NCI-H187 treated with DMSO at 0.1 percent for 48 hours (cell line): ENCODE measurements at places on chromosomes 6 and 20.

DNA sequence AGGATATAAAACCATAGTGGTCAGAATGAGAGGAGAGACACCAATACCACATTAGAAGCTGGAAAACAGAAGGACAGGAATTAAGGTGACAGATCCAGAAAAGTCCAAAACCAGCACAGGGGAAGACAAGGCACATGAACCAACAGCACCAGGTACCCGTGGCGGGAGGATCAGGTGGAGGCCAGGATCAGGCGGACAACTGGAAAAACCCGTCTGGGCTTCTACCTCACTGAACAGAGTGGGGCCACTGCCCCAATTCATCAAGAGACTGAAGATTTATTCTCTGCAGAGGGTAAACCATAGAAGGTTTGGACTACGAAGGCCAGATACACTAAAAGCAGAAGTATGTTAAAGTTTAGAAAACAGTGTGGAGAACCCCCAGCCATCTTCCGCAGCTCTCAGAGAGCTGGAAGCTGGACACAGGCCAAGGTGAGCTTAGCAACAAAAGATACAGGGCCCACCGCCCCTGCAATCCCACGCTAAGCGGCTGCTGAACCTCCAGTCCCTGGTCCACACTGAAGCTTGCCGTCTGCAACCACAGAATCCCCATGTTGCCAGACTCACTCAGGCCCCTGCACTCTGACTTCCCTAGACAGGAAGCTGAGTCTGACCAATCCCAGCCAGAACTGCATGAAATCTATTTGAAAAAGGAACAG lies 29.9 kb downstream of the ABHD12 start:
- DNase-seq, result no peak

GRCh38 chr6:139932671-139933070 lies 558.2 kb upstream of the CITED2 start:
- DNase-seq, result no peak

DNA sequence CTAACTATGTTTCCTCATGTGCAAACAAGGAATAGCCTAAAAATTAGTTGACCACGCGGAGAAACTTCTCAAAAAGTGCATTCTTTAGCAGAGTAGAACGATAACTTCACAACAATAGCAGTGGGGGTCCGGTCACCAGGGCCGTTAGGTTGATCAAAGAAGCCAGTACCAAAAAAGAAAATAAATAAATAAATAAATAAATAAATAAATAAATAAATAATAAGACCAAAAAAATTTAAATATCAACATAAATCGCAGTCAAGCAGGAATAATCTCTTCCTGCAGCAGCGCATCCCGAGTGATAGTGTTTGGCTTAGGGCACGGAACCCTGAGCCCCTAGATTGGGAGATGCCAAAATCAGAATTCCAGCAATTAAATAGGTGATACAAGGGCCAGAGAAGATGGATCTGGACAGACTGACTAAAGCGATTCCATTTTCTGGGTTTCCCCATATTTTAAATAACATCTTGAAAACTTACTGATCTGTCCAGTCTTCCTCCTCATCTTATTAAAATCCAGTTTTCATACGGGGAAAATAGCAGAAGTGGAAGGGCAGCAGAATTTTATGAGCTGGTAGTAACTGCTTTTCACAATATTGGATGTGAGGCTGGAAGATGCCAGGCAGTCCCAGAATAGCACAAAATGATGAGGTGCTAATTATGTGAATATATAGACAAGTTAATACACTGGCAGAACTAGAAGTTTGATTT lies 4.4 kb upstream of the OLIG3 start:
- no peak for DNase-seq

GRCh38 chr6:11785415-11785773 lies 6.8 kb upstream of the ADTRP start:
- no peak for DNase-seq

GRCh38 chr6:106199331-106199730 lies 113.2 kb downstream of the PRDM1 start:
- DNase-seq, result no peak

GRCh38 chr6:26493258-26493657 lies 6.8 kb upstream of the BTN1A1 start:
- DNase-seq, result no peak

GRCh38 chr6:15166121-15166520 lies 79.7 kb upstream of the JARID2 start:
- no peak for DNase-seq

DNA sequence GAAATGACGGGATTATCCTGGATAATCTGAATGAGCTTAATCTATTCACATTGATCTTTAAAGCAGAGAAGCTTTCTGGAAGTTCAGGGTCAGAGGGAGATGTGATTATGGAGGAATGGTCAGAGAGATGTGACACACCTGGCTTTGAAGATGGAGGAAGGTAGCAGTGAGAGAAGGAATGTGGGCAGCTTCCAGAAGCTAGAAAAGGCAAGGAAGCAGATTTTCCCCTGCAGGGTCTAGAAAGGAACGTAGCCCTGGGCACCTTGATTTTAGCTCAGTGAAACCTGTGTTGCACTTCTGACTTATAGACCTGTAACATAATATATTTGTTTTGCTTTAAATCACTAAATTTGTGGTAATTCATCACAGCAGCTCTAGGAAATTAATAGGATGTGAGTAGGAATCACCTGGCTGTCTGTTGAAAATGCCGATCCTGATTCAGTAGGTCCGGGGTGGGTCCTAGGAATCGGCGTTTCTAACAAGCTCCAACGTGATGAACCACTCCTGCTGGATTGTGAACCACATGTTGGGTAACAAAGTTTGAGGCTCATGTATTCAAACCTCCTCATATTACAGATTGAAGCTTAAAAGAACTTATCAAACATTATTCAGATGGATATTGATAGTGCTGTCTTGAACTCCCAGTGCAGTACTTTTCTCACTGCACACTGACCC lies 157.0 kb downstream of the GJA1 start:
- DNase-seq, result no peak

DNA sequence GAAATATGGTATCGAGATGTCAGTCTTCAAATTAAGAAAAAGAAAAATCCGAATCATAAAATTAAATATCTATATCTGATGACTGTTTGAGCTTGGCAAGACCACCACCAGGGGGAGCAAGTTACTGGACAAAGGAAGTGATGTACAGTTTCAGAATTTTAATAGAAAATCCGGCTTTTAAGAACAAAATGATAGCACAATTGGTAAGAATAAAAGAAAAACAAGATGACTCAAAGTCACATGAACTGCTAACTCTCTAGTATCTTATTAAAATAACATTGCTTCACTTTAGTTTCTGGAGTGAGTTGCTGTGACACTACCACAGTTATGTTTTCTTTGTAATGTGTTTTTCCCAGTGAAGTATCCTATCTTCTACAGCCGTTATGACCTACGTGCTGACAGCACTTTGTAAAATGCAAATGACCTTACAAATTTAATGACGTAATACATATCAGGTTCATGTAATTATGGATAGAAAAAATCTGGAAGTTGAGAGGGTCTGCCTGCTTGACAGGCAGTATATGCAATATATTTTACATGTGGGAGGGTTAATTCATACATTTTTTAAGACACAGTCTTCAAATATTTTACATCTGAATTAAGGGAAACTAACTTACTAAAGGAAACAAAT lies 405.3 kb upstream of the HS3ST5 start:
- DNase-seq, result no peak

- no peak for DNase-seq
These were observed 169.4 kb downstream of the TMEM200A start for GRCh38 chr6:130535242-130535641.

DNA sequence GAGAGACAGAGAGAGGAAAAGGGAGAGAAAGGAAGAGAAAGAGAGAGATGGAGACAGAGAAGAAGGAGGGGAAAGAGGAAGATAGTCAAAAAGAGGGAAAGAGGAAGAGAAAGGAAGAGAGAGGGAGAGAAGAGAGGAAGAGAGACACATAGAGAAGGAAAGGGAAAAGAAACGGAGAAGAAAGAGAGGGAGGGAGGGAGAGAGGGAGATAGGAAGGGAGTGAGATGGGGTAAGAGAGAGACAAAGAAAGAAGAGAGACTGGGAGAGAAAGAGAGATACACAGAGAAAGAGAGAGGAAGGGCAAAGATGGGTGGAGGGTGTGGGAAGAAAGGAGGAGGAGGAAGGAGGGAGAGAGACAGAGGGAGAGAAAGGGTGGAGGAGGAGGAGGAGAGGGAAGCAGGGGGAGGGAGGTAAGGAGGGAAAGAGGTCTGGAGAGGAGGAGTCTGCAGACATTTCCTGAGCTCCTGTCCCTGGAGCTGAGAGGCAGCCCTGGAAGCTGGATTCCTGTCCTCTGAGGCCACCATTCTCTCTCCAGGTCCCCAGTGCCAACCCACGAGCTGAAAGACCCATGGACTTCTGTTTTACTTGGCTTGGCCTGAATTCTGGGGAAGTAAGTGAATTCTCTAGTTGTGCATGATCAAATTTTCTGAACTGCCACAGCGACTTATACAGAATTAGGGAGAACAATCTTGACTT lies 9.9 kb downstream of the FOXF2 start:
- no peak for DNase-seq

DNA sequence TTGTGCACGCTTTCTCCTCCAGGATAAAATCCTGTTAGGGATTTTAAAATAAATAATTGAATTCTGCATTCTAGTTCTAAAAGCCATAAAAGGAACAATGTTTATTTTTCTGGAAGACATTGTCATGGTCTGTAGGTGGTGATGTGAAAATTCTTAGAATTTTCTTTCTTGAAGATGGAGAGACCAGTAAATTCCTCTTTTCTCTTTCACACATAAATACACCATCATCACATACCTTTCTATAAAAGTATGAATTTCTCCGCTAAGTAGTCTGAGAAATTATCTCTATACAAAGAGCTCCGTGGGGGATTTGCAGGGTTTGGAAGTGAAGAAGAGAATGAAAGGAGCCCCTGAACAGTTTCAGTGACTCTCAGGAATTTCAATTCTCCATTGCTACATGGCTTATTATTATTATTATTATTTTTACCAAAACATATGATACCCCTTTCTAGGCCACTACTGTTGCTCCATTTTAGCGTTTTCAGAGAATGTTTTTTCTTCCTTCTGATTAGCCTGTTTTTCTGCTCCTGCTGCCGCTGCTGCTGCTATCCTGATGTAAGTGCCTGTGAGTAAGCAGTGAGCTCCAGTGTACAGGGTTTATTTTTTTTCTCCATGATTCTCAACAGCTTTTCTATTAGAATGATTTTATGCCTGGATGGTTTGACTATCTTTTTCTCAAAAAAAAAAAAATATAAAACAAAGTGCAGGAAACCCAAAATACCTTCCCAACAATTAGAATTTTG lies 145.8 kb downstream of the SAMD5 start:
- no peak for DNase-seq

DNA sequence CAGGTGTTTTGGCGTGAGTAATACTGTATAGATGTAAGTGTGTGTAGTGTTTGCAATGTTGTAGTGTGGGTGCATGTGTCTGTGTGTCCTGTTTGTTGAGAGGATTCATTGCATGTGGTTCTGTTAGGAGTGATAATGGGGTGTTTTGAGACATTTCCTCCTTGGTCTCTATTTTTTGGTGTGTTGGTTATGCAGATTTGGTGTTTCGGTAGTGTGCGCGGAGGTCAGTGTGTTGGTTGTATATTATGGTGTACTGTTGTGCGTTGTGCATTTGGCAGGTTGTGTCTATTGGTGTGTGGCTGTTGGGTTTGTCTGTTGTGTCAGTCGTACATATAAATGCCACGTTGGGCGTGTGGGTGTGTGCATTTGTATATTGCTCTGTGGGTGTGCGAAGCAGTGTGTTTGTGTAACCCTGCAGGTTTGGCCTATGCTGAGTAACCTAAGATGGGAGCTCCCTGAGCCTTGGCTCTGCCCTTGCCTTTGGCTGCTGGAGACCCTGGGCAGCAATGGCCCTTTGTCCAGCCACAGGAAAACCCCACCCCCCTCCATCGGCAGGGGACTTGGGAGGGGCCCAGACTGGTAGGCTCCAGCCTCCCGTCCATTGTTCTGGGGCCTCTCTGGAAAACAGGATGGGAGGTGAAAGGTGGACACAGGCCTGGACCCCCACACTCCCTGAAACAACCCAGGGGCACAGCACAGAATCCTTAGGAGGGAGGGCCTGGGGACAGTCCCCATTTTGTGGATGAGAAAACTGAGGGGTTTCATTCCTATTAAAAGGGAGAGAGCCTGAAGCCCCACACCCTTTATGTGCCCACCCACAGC lies 10.3 kb upstream of the ID1 start:
- no peak for DNase-seq

GRCh38 chr6:155004576-155005372 lies 9.7 kb downstream of the TIAM2 start:
- DNase-seq, result no peak

DNA sequence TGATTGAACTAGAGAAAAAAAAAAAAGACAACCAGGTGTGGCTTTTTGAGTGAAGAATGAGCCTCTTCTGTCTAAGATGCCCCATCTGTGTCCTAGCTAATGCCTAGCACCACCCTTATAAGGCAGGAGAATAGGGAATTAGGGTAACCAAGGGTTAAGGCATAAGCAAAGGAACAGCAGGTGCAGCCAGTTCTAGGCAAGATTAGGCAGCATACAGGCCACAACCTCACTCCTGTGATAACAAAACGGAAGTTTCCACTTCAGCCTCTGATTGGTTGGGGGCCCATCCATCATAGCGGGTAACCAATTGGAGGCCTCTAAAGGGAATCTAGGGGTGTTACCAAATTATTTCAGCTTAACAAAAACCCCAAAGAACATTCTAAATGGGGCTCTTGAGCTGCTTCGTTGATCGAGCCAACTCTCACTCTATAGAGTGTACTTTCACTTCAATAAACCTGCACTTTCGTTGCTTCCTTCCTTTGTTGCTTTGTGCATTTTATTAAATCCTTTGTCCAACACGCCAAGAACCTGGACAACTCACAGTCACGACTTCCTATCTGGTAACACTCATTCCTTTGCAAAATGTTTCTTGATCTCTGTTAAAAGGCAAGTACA lies 61.9 kb upstream of the TAGAP start:
- no peak for DNase-seq

- no peak for DNase-seq
These were observed 547.9 kb upstream of the PTCHD4 start for GRCh38 chr6:48658915-48659314.

GRCh38 chr6:129112591-129112990 lies 229.7 kb downstream of the LAMA2 start:
- no peak for DNase-seq

DNA sequence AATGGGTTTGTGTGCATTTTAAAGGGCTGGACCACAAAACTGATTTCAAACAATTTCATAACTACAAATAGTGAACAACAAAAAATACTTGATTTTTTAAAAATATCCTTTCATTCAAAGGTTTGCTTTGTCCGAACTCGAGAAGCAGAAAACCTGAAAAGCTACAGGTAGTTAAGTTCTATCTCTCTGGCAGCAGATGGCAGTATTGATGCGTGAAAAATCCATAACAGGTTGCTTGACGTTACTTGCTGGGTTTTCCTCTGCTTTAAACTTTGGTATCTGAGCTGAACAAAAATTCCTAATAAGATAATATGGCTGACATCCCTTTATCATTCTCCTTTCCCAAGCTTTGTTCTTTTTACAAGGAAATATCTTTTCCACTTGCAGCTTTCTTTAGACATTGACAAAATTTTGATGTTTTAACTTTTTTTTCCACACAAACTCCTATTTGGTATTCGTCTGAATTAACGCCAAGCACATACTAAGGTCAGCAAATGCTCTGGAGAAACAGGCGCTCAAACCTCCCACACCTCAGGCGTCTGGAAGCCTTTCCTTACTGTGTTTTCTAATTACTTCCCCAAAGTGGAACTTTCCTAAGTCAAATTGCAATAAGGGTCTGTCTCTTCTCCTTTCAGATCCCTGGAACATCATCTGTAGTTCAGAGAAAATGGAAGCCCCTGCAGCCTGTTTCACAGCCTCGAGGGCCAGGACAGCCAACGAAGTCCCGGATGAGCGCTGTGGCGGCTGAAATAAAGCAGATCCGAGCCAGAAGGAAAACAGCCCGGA lies 50.3 kb upstream of the GFRAL start:
- DNase-seq, result no peak
